Hippocampal formation (tissue), 2 donors: ENCODE measurements at places on chromosomes 11 and 22.
A peak's percentile ranks its signal among the peaks of the same experiment; 100 is the strongest.

- no peak for DNase-seq
These were observed 6.8 kb downstream of the OMP start for GRCh38 chr11:77109236-77110019.

GRCh38 chr11:20109731-20110445, 50.4 kb downstream of the DBX1 start:
- DNase-seq = no peak

DNA sequence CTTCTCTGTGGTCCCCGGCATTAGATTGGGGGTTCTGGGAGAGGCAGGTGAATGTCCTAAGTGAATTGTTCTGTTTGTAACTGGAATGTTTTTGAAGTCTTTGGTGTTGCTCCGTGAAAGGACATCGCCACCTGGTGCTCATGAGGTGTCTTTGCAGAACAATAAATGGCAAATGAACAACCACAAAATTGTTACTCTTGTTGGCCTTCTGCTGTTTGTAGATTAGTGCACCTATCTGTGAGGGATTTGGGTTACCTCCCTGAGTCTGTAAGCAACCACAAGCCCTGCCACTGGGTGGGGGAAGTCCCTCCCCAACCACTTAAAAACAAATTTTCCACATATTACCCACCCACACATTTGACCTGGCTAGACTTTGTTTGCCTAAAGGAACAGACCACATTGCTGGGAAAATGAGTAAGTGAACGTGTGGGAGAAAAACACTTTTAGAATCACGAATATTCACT, 4.7 kb downstream of the MPEG1 start:
- DNase-seq = peak; percentile 43

DNA sequence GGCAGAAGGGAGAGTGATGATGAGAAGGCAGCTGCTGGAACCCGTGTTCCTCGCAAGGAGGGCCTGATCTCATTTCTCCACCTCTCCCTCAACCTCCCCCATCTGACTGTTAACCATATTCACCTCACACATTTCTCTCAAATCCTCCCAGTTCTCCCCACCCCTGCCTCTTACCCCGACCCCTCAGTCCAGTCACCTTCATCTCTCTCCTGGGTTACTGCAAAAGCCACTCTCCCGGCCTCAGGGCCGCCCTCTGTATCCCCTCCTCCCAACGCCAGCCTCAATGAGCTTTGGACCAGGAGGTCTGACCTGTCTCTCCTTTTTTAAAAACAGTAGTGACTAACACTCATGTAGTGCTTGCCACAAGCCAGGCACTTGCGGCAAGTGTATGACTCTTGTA, 29.5 kb upstream of the LMO1 start:
- DNase-seq = no peak

DNA sequence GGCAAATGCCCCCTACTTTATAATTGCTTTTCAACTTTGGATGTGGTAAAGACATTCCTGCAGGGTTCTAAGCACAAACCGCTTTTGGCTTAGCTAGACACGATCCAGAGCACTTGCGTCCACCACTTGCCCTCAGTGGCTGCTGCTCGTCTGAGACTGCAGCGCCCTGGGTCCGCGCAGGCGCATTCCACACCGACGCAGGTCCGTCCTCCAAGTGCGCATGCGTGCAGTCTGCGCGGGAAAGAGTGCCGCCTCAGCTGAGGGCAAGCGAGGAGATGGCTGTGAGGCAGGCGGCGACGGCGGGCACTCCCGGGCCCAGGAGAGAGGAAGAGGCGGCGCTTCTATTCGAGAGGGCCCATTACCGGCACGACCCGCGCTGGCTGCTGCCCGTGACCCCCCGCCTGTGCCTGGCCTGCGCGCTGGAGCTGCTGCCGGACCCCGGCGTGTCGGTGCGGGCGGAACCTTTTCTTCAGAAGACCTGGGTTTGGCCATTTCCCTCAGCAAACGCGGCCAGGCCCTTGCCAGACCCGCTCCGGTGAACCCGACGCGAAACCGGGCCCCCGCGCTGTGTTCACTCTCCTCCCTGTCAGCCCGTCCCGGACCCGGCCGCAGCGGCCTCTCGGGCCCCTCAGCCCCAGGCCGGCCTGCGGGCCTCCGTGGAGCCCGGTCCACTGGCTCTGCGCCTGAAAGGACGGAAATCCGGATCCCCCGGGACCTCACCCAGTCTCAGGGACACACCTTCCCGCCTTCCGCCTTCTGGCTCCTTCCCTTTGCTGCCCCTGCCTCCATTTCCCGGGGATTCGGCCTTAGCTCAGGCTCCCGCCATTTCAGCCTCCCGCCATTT, at the start of gene MEI1:
Gene MEI1 (plus strand): TSS at position 240 of the 844 bp plus-strand sequence. CDS start 36 bp downstream, at position 276.
- DNase-seq = peak; percentile 34

- no peak for DNase-seq
These were observed 16.0 kb downstream of the FZD4 start for GRCh38 chr11:86938900-86939880.
